HS-5 (cell line): ENCODE measurements at places on chromosomes 6 and 20.

GRCh38 chr6:118320652-118321051 lies 227.4 kb upstream of the PLN start:
- no peak for DNase-seq

GRCh38 chr6:87213364-87213763 lies 58.0 kb downstream of the ZNF292 start:
- no peak for DNase-seq

GRCh38 chr20:50224531-50225255 lies 34.1 kb downstream of the CEBPB start:
- DNase-seq, result peak; percentile 100

GRCh38 chr6:158786645-158787304 lies 32.4 kb downstream of the EZR start:
- no peak for DNase-seq

GRCh38 chr6:135880066-135880972 lies 28.8 kb downstream of the PDE7B start:
- peak; percentile 46 for DNase-seq
